Aorta (tissue), 5 donors: ENCODE measurements at places on chromosomes 3 and 15. TPM values are rescaled to one million over a fixed set of nuclear protein-coding genes. Genes with fewer than 3 reads are reported as not detected.

DNA sequence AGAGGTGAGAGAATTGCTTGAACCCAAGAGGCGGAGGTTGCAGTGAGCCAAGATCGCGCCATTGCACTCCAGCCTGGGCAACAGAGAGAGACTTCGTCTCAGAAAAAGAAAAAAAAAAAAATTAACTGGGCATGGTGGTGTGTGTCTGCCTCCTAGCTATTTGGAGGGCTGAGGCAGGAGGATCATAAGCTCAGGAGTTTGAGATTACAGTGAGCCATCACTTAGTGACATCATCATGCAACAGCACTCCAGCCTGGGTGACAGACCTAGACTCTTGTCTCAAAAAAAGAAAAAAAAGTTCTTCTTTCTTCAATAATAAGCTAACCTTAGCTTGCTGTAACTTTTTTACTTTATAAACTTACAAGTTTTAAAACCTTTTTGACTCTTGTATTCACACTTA, 99.8 kb downstream of the SLMAP start:
- DNase-seq = no peak
- no peak overlapping the region for H3K4me3 ChIP-seq
- H3K27ac ChIP-seq = no peak overlapping the region
- H3K27me3 ChIP-seq = no peaks in the 10 kb centered on the region
- H3K36me3 ChIP-seq = no peaks in the 10 kb centered on the region

DNA sequence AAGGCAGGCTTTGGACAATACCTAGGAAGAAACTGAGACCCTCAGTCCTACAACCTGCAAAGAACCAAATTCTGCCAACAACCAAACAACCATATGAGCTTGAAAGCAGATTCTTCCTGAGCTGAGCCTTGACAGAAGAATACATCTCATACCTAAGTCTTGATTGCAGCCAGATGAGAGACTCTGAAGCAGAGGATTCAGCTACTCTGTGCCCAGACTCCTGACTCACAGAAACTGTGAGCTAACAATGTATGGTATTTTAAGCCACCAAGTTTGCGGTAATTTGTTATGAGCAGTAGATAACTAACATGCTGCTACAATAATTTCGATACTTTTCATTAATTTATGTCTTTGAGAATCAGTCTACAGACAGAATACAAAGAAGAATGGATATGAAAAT, 325.1 kb upstream of the CBLB start:
- no peak overlapping the region for H3K4me3 ChIP-seq
- H3K4me1 ChIP-seq = no peaks in the 10 kb centered on the region
- H3K27me3 ChIP-seq = no peaks in the 10 kb centered on the region
- DNase-seq = no peak

- H3K27ac ChIP-seq = no peak overlapping the region
- no peaks in the 10 kb centered on the region for H3K27me3 ChIP-seq
Measured at GRCh38 chr3:98691897-98692296, 71.2 kb upstream of the ST3GAL6 start.

DNA sequence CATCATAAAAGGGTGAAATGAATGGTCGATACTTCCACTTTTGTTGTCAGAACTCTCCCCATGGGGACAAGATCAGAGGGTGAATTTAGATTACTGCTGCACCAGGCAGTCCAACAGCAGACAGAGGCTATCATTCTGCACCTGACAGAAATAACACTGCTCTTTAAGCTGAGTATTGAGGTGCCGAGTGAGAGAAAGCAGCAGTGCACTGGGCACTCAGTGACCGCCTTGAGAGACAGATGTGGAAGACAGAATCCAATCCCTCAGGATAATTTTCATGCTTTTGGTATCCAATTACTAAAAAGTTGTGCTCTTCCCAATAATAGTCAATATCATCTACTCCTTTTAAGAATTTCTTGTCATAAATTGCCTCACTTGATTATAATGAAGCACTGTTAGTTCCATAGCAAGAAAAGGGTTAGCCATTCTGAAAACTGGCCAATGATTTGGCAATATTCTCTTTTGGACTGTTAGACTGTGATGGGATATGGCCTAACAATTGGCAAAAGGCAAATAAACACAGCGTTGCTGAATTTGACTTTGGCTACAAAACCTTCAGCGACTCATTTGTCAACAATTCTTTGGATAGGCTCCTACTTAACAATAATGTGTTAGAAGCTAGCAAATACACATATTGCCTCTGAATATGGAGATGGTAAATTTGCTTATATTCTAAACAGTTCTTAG, 5.5 kb downstream of the FGF7 start:
- DNase-seq = no peak
- H3K27ac ChIP-seq = no peak overlapping the region
- no peaks in the 10 kb centered on the region for H3K27me3 ChIP-seq
- no peak overlapping the region for H3K4me3 ChIP-seq
- no peaks in the 10 kb centered on the region for H3K36me3 ChIP-seq
- H3K4me1 ChIP-seq = no peaks in the 10 kb centered on the region

DNA sequence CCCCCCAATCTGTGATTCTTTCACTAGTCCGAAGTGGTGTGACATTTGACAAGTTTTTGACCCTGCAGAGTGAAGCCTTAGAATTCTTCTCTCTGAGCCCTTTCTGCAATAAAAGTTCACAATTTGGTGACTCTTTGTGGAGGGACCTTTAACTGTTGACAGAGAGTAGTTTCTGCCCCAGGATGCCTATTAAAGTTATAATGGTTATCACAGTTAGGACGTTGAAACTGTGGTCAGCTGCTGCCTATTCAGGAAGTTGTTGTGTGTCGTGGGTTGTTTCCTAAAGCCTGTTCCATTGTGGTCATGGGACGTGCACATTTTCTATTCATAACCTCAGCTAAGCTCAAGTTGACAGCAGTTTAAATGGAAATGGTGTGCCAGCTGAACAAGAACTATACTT, 274.5 kb downstream of the NEK10 start:
- no peaks in the 10 kb centered on the region for H3K27me3 ChIP-seq
- no peaks in the 10 kb centered on the region for H3K36me3 ChIP-seq
- H3K4me3 ChIP-seq = no peak overlapping the region
- no peak for DNase-seq
- H3K27ac ChIP-seq = no peak overlapping the region

Gene ARGFX
- total RNA-seq = not detected

DNA sequence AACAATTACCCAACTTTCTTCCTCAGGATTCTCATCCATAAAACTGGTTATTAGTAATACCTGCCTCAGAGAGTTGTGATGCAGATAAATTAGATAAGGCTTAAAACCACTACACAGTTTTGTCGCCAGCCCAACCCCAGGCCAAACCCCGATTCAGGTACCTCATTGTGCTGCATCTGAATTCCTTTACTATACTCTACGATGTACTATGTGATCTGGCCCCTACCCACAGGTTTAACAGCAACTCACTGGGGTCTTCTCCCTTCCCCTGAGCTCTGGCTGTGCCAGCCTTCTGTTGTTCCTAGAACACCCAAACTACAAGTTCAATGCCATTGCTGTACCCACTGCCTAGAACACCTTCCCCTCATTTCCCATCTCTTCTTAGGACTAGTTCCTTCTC, 64.6 kb downstream of the MYO5A start:
- no peak overlapping the region for H3K27ac ChIP-seq
- no peaks in the 10 kb centered on the region for H3K4me1 ChIP-seq
- no peak for DNase-seq
- H3K27me3 ChIP-seq = no peaks in the 10 kb centered on the region

- H3K36me3 ChIP-seq = no peaks in the 10 kb centered on the region
- H3K4me3 ChIP-seq = no peak overlapping the region
- H3K4me1 ChIP-seq = no peaks in the 10 kb centered on the region
- no peak for DNase-seq
- no peaks in the 10 kb centered on the region for H3K27me3 ChIP-seq
Measured at GRCh38 chr15:99015698-99016568, 8.3 kb upstream of the PGPEP1L start.

- no peaks in the 10 kb centered on the region for H3K4me1 ChIP-seq
- no peak for DNase-seq
- no peak overlapping the region for H3K27ac ChIP-seq
- H3K27me3 ChIP-seq = no peaks in the 10 kb centered on the region
Measured at GRCh38 chr3:8869613-8870012, 93.7 kb downstream of the RAD18 start.

GRCh38 chr3:188330138-188330537, 176.2 kb downstream of the LPP start:
- DNase-seq = no peak
- no peak overlapping the region for H3K27ac ChIP-seq
- H3K36me3 ChIP-seq = peaks cover 2% of the 10 kb centered on the region
- H3K27me3 ChIP-seq = no peaks in the 10 kb centered on the region

DNA sequence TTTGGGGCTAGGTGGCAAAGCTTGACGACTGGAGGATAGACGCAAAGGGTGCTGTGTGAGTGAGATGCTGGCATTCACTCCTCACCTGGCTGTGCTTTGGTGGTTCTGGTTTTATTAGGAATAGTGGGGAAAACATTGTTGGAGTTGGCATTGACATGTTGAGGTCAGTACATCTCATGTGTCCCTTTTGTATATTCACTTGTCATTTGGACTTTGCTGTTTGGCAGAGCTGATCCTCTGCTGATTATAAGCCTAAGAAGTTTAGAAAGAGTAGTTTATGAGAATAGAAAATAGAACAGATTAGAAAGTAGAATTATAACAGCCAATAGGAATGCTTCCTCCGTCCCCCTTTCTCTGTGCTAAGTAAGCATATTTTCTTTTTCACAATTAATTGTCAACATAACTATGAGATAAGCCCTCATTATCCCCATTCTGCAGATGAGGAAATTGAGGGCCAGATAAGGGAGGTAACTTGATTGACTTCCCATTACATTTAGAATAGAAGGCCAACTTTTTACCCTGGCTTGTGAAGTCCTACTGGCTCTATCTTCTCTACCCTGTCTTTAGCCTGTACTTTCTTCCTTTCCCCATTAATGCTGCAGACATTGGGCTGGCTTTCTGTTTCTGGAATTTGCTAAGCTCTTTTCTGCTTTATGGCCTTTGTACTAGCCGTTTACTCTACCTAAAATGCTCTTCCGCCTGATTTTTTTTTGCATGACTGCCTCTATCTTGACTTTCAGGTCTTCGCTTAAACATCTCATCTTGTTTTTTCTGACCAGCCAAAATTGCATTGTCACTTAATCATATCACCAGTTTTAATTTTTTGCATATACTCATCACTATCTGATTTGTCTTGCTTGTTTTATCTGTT, 12.8 kb downstream of the ITPR1 start:
- peaks cover 8% of the 10 kb centered on the region for H3K4me1 ChIP-seq
- H3K27ac ChIP-seq = peak overlapping the region; percentile 39
- DNase-seq = no peak
- no peaks in the 10 kb centered on the region for H3K27me3 ChIP-seq

- no peaks in the 10 kb centered on the region for H3K27me3 ChIP-seq
- no peak for DNase-seq
- peaks cover 4% of the 10 kb centered on the region for H3K4me1 ChIP-seq
Measured at GRCh38 chr3:58039601-58040000, 31.4 kb downstream of the FLNB start.

- H3K27ac ChIP-seq = no peak overlapping the region
- peak; percentile 56 for DNase-seq
- no peaks in the 10 kb centered on the region for H3K36me3 ChIP-seq
- no peak overlapping the region for H3K4me3 ChIP-seq
Measured at GRCh38 chr15:65245096-65245856, 34.0 kb upstream of the CILP start.

- no peaks in the 10 kb centered on the region for H3K4me1 ChIP-seq
- H3K27ac ChIP-seq = no peak overlapping the region
- H3K36me3 ChIP-seq = no peaks in the 10 kb centered on the region
- H3K27me3 ChIP-seq = no peaks in the 10 kb centered on the region
- no peak for DNase-seq
Measured at GRCh38 chr15:80660119-80660518, 35.0 kb upstream of the ABHD17C start.
